ENCODE measurements at places on chromosomes 1 and 21. TPM values are rescaled to one million over a fixed set of nuclear protein-coding genes. Genes with fewer than 3 reads are reported as not detected.

Gene OR2L5
- not detected for total RNA-seq

Gene TTC3
- 242 TPM for total RNA-seq

Gene PALMD
- 7.0 TPM for total RNA-seq

Gene DHRS3
- 52.5 TPM for total RNA-seq
